ENCODE measurements at places on chromosomes 7 and 10. TPM values are rescaled to one million over a fixed set of nuclear protein-coding genes. Genes with fewer than 3 reads are reported as not detected.

- H3K36me3 ChIP-seq: no peaks in the 10 kb centered on the region
- no peaks in the 10 kb centered on the region for H3K4me1 ChIP-seq
- no peak overlapping the region for H3K27ac ChIP-seq
- H3K4me3 ChIP-seq: no peak overlapping the region
- DNase-seq: no peak
- H3K27me3 ChIP-seq: no peaks in the 10 kb centered on the region
Observed at GRCh38 chr7:54260941-54261371, 281.2 kb upstream of the VSTM2A start.

- DNase-seq: no peak
- no peak overlapping the region for H3K4me3 ChIP-seq
- H3K27me3 ChIP-seq: no peaks in the 10 kb centered on the region
- peak overlapping the region; percentile 67 for H3K27ac ChIP-seq
Observed at GRCh38 chr7:15558756-15559155, 3.1 kb downstream of the AGMO start.

DNA sequence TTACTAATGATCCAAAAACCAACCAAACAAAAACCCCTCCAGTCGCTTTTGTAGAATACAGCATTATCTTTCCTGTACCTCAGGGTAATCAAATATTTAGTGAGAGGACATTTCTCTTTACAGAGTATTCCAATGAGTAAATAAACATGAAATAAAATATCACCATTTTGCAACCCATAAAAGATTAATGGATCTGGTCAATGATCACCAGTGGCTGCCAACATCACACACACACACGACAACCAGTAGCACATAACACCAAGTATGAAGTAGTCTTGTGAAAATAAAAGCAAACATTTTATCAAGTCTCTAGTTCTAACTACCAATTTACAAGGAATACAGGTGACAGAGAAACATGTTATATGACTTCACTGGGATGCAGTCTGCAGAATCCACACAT is 188.6 kb upstream of the IMMP2L start:
- DNase-seq: no peak
- no peak overlapping the region for H3K4me3 ChIP-seq
- no peak overlapping the region for H3K27ac ChIP-seq

GRCh38 chr7:127766831-127767459 is 115.0 kb downstream of the SND1 start:
- no peak for DNase-seq
- no peaks in the 10 kb centered on the region for H3K36me3 ChIP-seq
- H3K4me3 ChIP-seq: no peak overlapping the region
- H3K27me3 ChIP-seq: no peaks in the 10 kb centered on the region

- no peak overlapping the region for H3K27ac ChIP-seq
- DNase-seq: no peak
- H3K36me3 ChIP-seq: no peaks in the 10 kb centered on the region
- no peak overlapping the region for H3K4me3 ChIP-seq
- no peaks in the 10 kb centered on the region for H3K27me3 ChIP-seq
Observed at GRCh38 chr10:132375795-132376297, 21.2 kb upstream of the PWWP2B start.

- H3K4me1 ChIP-seq: peaks cover 3% of the 10 kb centered on the region
- no peak for DNase-seq
- no peaks in the 10 kb centered on the region for H3K27me3 ChIP-seq
- H3K36me3 ChIP-seq: no peaks in the 10 kb centered on the region
- no peak overlapping the region for H3K4me3 ChIP-seq
Observed at GRCh38 chr7:91041901-91042484, 222.2 kb upstream of the FZD1 start.

DNA sequence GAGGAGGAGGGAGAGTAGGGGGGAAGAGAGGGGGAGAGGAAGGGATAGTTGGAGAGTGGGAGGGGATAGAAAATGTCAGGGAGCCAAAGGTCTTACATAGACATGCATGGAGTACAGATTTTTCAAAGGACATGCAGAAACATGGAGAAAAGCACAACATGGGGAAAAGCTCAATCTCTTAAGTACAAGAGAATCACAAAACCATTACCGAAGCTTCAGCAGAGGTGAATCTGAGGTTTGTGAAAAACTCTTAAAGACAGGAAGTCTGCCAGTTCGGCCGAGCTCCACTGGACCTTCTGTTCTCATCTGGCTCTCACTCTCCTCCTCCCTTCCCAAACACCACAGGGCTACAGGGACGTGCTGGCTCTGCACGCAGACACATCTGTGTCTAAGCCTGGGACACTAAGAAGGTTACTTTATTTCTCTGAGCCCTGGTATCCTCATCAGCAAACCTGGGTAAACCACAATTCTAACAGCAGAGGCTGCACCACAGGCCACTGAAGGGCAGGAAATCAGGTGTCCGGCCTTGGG is 133.9 kb downstream of the COBL start:
- H3K27ac ChIP-seq: no peak overlapping the region
- H3K36me3 ChIP-seq: no peaks in the 10 kb centered on the region
- H3K4me1 ChIP-seq: peaks cover 24% of the 10 kb centered on the region

DNA sequence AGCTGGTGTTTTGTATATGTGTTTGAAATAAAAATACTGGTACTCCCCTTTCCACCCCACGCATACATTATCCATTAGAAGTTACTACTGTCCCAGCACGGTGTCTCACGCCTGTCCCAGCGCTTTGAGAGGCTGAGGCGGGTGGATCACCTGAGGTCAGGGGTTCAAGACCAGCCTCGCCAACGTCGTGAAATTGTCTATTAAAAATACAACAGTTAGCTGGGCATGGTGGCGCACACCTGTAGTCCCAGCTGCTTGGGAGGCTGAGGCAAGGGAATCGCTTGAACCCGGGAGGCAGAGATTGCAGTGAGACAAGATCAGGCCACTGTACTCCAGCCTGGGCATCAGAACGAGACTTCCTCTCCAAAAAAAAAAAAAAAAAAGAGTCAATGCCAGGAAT is 2.7 kb downstream of the HBP1 start:
- H3K4me1 ChIP-seq: peaks cover 35% of the 10 kb centered on the region
- peak overlapping the region; percentile 58 for H3K27ac ChIP-seq
- H3K27me3 ChIP-seq: no peaks in the 10 kb centered on the region
- no peak for DNase-seq
- no peak overlapping the region for H3K4me3 ChIP-seq
- H3K36me3 ChIP-seq: no peaks in the 10 kb centered on the region

DNA sequence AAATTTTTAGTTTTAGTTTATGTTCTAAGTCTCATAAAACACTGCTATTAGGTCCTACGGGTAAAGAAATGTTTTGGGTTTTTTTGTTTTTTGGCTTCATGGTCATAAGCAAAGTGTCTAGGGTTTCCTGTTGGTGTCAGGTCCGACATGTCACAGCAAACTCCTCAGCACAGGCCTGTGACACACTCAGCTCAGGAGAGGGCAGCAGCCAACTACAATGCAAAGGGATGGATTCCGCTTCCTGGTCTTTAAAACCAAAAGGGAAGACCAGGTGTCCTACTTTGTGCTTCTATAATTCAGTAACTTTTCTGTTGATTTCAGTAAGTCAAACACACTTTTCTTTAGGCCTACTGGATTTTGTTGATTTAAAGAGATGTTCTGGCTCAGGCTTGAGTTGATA is 83.8 kb upstream of the MACROH2A2 start:
- H3K27me3 ChIP-seq: no peaks in the 10 kb centered on the region
- H3K4me1 ChIP-seq: no peaks in the 10 kb centered on the region
- H3K27ac ChIP-seq: no peak overlapping the region
- no peak for DNase-seq
- no peaks in the 10 kb centered on the region for H3K36me3 ChIP-seq
- no peak overlapping the region for H3K4me3 ChIP-seq

- H3K4me1 ChIP-seq: peaks cover 9% of the 10 kb centered on the region
- no peaks in the 10 kb centered on the region for H3K36me3 ChIP-seq
- no peak for DNase-seq
- no peak overlapping the region for H3K27ac ChIP-seq
Observed at GRCh38 chr7:2452074-2452507, 24.1 kb downstream of the GRIFIN start.

- no peaks in the 10 kb centered on the region for H3K27me3 ChIP-seq
- H3K4me3 ChIP-seq: no peak overlapping the region
- no peak overlapping the region for H3K27ac ChIP-seq
Observed at GRCh38 chr10:77348751-77349150, 288.9 kb downstream of the KCNMA1 start.

DNA sequence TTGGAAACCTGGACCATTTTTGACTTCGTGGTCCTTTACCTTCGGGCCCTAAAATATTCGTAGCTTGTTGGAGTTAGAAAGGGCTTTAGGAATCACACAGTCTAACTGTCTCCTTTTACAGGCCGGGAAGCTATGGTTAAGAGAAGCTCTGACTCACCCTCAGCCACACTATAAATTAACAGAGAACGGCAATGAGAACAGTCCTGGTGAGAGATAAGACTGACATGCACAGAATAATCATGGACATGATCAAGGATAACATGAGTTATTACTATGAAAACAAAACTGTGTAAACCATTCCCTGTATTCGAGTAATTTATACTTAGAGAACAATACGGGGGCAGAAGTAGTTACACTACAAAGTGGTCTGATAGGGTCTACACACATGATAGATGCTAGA is 162.5 kb upstream of the MALRD1 start:
- DNase-seq: no peak
- H3K4me3 ChIP-seq: no peak overlapping the region
- H3K27ac ChIP-seq: no peak overlapping the region
- H3K27me3 ChIP-seq: no peaks in the 10 kb centered on the region
- H3K4me1 ChIP-seq: no peaks in the 10 kb centered on the region

GRCh38 chr7:11369696-11370095 is 396.0 kb downstream of the PHF14 start:
- H3K27me3 ChIP-seq: no peaks in the 10 kb centered on the region
- H3K4me3 ChIP-seq: no peak overlapping the region
- no peaks in the 10 kb centered on the region for H3K36me3 ChIP-seq
- DNase-seq: no peak

GRCh38 chr7:77481615-77482014 is 55.5 kb upstream of the PTPN12 start:
- DNase-seq: no peak
- H3K27me3 ChIP-seq: no peaks in the 10 kb centered on the region
- H3K4me3 ChIP-seq: no peak overlapping the region
- no peak overlapping the region for H3K27ac ChIP-seq
- H3K36me3 ChIP-seq: no peaks in the 10 kb centered on the region
- H3K4me1 ChIP-seq: no peaks in the 10 kb centered on the region

DNA sequence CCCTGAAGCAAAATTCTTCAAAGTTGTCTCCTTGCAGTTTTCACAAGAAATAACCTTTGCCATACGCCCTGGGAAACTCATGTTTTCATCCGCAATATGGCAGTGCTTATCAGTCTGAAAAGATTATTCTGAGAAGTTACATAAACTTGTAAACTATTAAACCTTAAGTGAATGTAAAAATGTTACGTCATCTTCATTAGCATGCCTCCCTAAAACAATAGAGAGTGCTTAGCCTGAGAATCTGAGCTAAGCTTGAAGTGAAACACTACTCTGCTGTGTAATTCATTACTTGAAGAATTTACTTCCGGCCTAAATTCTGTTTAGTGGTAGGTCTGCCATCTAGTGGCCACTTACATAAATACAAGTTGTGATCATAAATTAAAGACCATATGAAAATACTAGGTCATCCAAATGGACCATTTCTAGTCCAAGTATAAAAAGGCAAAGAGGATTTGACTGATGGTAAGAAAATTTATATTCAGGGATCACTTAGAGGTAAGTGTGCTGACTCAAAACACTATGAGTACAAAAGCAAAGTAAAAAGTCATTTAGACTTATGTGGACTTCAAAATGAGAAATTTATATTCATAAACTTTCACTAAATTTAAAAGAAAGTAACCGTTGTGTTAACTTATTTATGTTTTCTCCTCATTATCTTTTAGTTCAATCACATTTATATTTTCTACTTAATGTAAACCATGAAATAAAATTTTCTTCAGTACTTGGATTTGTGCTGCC is 745.1 kb upstream of the LRRTM3 start:
- no peak overlapping the region for H3K27ac ChIP-seq
- DNase-seq: no peak
- H3K27me3 ChIP-seq: no peaks in the 10 kb centered on the region
- no peak overlapping the region for H3K4me3 ChIP-seq
- H3K36me3 ChIP-seq: no peaks in the 10 kb centered on the region

DNA sequence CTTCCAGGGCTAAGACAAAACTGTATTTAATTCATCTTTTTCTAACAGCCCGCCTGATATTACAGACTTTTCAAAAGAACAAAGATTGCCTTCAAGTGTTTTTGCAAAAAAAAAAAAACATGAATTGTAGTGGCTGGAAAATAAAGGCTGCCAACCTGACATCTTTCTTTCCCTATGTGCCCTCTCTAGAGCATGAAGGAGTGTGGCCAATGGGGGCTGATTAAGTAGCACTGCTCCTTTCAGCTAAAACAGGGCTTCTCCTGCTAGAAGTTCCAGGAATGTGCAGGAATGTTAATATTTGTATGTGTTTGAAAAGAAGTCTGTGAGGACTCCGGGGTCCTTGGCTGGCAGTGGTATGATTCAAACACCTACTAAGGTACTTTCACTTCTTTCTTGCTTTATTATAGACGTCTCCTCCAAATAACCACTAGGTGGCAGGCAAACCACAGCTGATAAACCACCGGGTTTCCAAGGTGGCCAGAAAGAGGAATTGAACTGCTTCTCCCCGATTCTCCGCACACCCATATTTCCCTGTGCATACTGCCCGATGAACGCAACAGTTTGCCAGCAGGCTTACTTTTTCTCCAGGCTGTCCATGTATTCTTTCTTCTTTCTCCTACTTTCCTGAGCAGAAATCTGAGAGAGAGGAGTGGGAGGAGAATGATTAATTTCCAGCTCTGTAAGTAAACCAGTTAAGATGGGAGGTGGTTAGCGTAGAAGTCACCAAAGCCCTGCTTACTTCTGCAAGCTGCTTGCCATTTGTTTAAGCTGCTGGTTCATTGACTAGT is 56.8 kb upstream of the DGKI start:
- DNase-seq: peak; percentile 59
- H3K27me3 ChIP-seq: no peaks in the 10 kb centered on the region
- H3K27ac ChIP-seq: no peak overlapping the region
- no peak overlapping the region for H3K4me3 ChIP-seq
- H3K4me1 ChIP-seq: peaks cover 26% of the 10 kb centered on the region

- no peaks in the 10 kb centered on the region for H3K4me1 ChIP-seq
- no peaks in the 10 kb centered on the region for H3K27me3 ChIP-seq
- H3K27ac ChIP-seq: no peak overlapping the region
Observed at GRCh38 chr7:48011323-48011722, 17.6 kb downstream of the SUN3 start.

DNA sequence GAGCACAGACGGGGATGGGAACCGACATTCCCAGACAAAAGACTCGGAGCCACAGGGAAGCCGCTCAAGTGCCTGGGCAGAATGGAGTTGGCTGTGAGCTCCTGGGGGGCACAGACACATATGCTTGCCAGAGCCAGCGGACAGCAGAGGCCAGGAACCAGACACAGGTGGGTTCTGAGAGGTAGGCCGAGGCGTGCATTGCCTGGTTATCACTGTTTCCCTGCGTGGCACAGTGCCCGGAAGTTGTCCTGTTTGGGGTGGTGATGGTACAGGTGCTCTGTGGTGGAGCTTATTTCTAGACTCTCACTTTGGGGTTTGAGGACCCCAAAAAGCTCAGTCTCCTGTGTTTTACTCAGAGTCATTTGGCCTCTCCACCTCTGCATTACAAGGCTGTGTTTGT is 2.5 kb downstream of the PALD1 start:
- peaks cover 66% of the 10 kb centered on the region for H3K4me1 ChIP-seq
- H3K4me3 ChIP-seq: no peak overlapping the region
- H3K27me3 ChIP-seq: no peaks in the 10 kb centered on the region
- H3K36me3 ChIP-seq: peaks cover 5% of the 10 kb centered on the region
- H3K27ac ChIP-seq: peak overlapping the region; percentile 61
- DNase-seq: peak; percentile 26

The CEP41 gene
- polyA plus RNA-seq: 1.7 TPM

The RASA4B gene
- 2.7 TPM for polyA plus RNA-seq

The PNLIPRP3 gene
- polyA plus RNA-seq: not detected

The MACC1 gene
- under 0.01 TPM for polyA plus RNA-seq

The ANKRD2 gene
- polyA plus RNA-seq: 857 TPM

The ASIC3 gene
- 12.9 TPM for polyA plus RNA-seq

The TMEM254 gene
- 8.1 TPM for polyA plus RNA-seq

The CCDC7 gene
- polyA plus RNA-seq: 1.5 TPM

The AIMP2 gene
- polyA plus RNA-seq: 25.0 TPM
